SJSA1 (cell line): ENCODE measurements at places on chromosomes 5 and 9. TPM values are rescaled to one million over a fixed set of nuclear protein-coding genes. Genes with fewer than 3 reads are reported as not detected.

The TRIM36 gene
- total RNA-seq = 0.22 and 1.3 TPM in 2 replicates

DNA sequence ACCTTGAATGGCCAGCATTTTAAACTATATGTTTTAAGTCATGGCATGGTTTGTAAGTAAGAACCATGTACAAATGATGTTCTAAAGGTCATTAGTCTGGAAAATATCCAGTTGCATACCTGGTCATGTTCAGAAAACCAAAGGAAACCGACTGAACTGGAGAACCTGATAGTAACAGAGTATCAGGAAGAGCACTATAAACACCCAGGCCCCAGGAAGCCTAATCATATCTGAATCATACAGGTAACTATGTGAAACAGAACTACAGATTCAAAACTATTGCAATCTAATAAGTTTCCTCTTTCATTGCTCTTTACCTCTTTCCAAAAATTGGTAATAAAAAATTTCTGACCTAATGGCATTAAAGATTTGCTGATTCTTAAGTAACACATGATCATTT is 500.3 kb downstream of the ARHGEF28 start:
- peaks cover 16% of the 10 kb centered on the region for H3K4me1 ChIP-seq
- H3K36me3 ChIP-seq = no peaks in the 10 kb centered on the region
- H3K27ac ChIP-seq = no peak overlapping the region
- DNase-seq = no peak
- no peak overlapping the region for H3K4me3 ChIP-seq
- H3K27me3 ChIP-seq = no peaks in the 10 kb centered on the region

The PCDHB5 gene
- total RNA-seq = 25.2 and 27.3 TPM in 2 replicates

DNA sequence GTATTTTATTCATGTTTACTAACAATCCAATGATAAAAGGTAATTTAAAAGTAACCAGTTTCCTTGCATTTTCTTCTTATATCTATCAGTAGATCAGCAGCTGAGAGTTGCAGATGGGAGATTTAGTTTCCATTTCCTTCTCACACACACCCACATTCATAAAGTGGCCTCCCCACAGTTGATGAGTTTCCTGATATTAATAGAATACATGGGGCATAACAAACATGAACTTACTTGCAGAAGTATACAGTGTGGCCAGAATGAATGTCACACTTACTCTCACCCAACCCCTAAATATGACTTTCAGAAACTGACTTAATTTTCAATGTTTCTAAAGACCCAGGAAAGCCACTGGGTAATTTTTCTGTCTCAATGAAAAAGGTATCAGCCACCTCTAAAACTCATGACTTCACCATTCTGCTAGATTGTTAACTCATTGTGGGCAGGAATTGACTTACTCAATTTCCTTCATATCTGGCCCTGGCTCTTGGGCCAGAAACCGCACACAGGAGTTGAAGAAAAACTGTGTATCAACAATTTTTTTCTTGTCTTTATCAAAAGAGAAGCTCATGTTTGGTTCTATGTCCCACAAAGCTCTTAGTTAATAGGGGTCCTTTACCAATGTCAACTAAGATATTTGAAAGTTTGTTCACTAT is 63.5 kb upstream of the OSMR start:
- H3K4me3 ChIP-seq = no peak overlapping the region
- peaks cover 36% of the 10 kb centered on the region for H3K4me1 ChIP-seq
- no peaks in the 10 kb centered on the region for H3K36me3 ChIP-seq
- H3K27me3 ChIP-seq = no peaks in the 10 kb centered on the region

DNA sequence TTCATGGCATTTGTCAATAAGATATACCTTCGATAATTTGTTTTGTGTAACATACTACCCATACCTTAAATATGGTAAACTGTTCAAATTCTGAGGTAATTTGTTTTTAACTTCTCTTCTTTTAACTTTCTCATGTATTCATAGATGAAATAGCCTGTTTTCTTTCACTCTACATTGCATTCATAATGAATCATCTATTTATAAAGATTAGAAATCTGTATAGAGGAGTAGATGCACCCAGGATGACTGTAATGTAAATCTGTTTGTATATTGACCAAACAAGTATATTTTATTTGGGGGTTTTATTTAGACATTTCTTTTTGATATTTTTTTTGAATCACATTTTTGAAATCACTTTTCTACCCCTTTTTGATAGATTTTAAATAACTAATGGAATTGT is 144.6 kb downstream of the CD180 start:
- H3K4me1 ChIP-seq = no peaks in the 10 kb centered on the region
- DNase-seq = no peak
- H3K4me3 ChIP-seq = no peak overlapping the region
- H3K36me3 ChIP-seq = no peaks in the 10 kb centered on the region

GRCh38 chr9:122797316-122798063 is 2.4 kb upstream of the OR1K1 start:
- H3K27me3 ChIP-seq = no peaks in the 10 kb centered on the region
- H3K27ac ChIP-seq = no peak overlapping the region
- no peak overlapping the region for H3K4me3 ChIP-seq
- no peak for DNase-seq

GRCh38 chr5:32443145-32443540 is 1.4 kb downstream of the ZFR start:
- peak overlapping the region; percentile 61 for H3K4me3 ChIP-seq
- no peak for DNase-seq
- H3K27ac ChIP-seq = peak overlapping the region; percentile 79

GRCh38 chr5:12704955-12705354 is 800.7 kb upstream of the CTNND2 start:
- H3K27ac ChIP-seq = no peak overlapping the region
- H3K4me1 ChIP-seq = no peaks in the 10 kb centered on the region
- H3K36me3 ChIP-seq = no peaks in the 10 kb centered on the region
- no peaks in the 10 kb centered on the region for H3K27me3 ChIP-seq

DNA sequence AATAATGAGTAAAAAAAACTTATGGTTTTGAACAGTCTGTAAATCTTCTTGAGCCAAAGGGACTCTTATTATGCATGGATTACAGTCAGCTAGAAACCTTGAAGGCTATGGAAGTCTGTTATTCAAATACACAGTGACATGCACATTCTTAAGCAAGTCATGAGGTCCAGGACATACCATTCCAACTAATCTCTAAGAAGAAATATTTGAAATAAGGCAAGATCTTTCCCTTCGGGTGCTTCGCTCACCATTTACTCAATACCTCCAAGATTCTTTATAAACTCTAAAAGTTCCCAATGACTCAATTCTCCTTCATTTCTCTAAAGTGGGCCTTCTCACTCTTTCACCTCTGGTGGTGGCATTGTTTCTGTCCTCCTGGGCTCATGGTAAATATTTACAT is 811.0 kb downstream of the NR2F1-AS1 start:
- no peak overlapping the region for H3K27ac ChIP-seq
- H3K36me3 ChIP-seq = no peaks in the 10 kb centered on the region
- no peak overlapping the region for H3K4me3 ChIP-seq
- H3K27me3 ChIP-seq = no peaks in the 10 kb centered on the region

DNA sequence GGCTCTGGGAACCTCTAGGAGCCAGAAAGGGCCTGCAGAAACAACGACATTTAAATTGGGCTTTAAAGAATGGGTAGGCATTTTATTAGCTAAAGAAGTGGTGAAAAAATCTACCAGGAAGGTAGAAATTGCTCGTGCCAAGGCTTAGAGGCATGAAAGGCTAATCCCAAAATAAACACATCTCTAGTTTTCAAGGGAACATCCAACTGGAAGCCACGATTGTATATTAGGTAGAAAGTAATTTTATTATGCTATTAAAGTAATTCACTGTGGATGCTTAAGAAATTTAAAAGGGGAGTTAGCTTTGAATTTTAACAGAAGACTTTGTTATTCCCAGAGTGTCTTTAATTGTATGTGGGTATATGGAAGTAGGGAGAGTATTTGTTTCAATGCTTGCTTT is 17.5 kb upstream of the CNTLN start:
- H3K27me3 ChIP-seq = no peaks in the 10 kb centered on the region
- no peaks in the 10 kb centered on the region for H3K4me1 ChIP-seq
- no peaks in the 10 kb centered on the region for H3K36me3 ChIP-seq
- no peak overlapping the region for H3K4me3 ChIP-seq
- H3K27ac ChIP-seq = no peak overlapping the region

The PCDHB10 gene
- total RNA-seq = 3.3 and 4.7 TPM in 2 replicates

DNA sequence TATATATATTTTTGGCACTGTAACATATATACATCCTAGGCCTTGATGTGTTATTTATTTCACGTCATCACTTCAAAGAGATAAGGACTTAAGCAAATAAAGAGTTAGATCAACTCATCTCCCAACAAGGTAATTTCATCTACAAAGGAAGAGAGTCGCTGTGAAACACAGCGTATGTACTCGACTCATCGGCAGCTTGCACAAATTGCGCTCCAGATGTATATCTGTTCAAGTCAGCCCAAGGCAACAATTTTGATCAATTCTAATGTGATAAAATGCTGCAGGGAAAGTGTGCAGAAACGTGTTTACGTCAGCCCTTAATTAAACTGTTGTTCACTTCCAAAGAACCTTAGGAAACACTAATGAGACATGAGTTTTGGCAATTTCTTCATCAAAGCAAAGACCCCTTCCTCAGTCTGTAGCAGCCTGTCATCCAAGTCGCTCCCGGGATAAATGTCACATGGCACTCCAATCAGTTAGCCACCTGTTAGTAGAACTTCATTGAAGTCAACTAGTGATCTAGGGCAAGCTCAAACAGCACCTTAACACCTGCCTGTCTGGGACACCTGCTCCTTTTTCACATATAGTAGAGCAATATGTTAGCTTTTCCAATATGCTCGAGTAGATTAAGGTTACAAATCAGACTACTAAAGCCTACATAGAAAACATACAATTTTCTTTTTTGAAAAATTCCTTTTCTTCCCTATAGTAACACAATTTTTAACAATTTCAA is 182.4 kb downstream of the NFIB start:
- no peaks in the 10 kb centered on the region for H3K4me1 ChIP-seq
- no peaks in the 10 kb centered on the region for H3K36me3 ChIP-seq
- H3K4me3 ChIP-seq = no peak overlapping the region
- H3K27me3 ChIP-seq = no peaks in the 10 kb centered on the region

DNA sequence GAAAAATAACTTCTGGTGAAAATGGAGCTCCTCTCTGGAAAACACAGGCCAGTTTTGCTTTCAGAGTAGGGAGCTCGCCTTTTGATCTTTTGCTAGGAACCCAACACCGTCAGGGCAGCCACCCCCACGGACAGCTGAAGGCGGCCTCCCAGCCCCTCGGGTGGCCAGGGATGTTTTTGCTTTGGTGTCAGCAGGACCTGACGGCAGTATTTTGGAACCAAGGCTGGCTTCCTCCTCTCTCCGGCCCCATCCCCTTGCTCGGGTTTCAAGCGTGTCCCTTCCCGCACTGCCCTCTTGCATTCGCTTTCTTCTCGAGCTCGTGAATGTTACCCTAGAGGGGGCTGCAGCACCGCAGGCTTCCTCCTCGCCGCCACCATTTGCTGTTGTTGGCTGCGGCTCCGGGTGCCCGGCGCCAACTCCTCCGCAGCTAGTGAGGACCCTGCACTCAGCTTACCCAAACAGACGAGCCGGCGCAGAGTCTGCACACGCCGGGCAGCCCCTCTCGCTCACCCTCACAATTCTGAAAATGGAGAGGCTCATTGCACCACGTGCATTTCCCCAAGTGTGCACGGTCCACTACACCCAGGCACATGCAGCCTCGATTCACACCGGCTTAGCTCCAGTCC is 35.5 kb upstream of the ADAMTSL1 start:
- no peaks in the 10 kb centered on the region for H3K36me3 ChIP-seq
- peaks cover 14% of the 10 kb centered on the region for H3K4me1 ChIP-seq
- no peaks in the 10 kb centered on the region for H3K27me3 ChIP-seq

- H3K36me3 ChIP-seq = 0 out of 2 replicates have a peak, but pooled peaks cover 6% of the 10 kb centered on the region
- peak overlapping the region; percentile 44; the same call in 1 of the 2 replicates for H3K27ac ChIP-seq
- no peak overlapping the region for H3K4me3 ChIP-seq
- H3K4me1 ChIP-seq = peaks cover 56% of the 10 kb centered on the region
These were observed 94.8 kb downstream of the AOPEP start for GRCh38 chr9:94821098-94821887.

GRCh38 chr5:158810615-158811014 is 289.1 kb downstream of the EBF1 start:
- H3K4me1 ChIP-seq = no peaks in the 10 kb centered on the region
- H3K4me3 ChIP-seq = no peak overlapping the region
- no peak overlapping the region for H3K27ac ChIP-seq
- H3K27me3 ChIP-seq = no peaks in the 10 kb centered on the region

DNA sequence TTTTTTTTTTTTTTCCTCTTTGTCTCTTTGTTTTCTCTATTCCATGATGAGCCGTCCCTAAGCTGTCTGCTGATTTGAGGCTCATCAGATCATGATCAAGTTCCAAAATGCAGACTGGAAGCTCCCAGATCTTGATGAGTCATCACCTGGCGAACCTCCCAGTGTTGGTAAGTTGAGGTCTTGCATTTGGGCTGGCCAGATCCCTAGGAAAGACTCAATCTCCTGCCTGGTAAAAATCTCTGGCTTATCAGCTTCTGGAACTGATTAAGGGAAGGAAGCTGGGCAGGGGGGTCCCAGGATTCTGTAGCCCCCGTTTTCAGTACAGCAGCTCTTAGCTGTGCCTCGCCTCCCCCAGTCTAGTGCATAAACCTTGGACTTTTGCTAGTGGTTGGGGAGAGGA is 69.0 kb downstream of the TSPAN17 start:
- H3K4me3 ChIP-seq = no peak overlapping the region
- no peaks in the 10 kb centered on the region for H3K36me3 ChIP-seq
- DNase-seq = no peak

GRCh38 chr5:17261075-17261474 is 43.6 kb downstream of the BASP1 start:
- peaks cover 67% of the 10 kb centered on the region for H3K36me3 ChIP-seq
- H3K4me1 ChIP-seq = peaks cover 72% of the 10 kb centered on the region
- H3K4me3 ChIP-seq = no peak overlapping the region

DNA sequence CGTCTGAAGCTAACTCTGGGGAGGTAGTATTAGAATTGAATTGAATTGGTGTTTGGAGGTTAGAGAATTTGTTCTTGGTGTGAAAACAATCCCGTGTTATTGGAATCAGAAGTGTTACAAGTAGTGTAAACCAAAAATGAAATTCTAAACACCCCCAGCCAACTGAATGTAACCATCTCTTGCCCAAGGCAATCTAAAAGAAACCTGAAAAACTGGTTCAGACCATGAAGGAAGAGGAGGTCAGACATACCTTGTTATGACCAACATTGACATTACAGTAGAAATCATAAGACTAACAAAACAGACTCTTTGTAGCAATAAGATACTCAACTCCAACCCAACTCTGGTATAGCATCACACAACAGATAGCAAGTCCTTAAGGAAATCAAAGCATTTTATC is 159.0 kb downstream of the TUSC1 start:
- no peaks in the 10 kb centered on the region for H3K27me3 ChIP-seq
- H3K4me1 ChIP-seq = no peaks in the 10 kb centered on the region
- H3K27ac ChIP-seq = no peak overlapping the region
- no peak for DNase-seq
- H3K4me3 ChIP-seq = no peak overlapping the region

DNA sequence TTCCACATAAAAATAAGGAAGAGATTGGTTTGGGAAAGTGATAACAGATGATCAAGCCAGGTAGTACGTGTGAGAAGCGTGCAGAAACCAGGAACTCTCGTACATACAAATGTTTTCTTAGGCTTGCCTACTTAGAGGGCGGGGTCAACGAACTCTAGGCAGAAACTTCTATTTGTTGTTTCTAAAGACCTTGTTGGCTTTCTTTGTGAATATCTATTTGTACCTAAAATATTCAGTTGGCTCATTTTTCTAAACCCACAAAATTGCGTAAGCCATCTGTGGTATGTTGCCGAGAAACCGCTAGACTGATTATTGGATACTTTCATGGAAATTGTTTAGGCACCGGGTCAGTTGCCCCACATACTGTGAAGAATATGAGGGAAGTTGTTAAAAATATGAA is 458.5 kb downstream of the MAT2B start:
- no peak overlapping the region for H3K4me3 ChIP-seq
- H3K36me3 ChIP-seq = no peaks in the 10 kb centered on the region
- no peak overlapping the region for H3K27ac ChIP-seq
- H3K4me1 ChIP-seq = no peaks in the 10 kb centered on the region
- 0 out of 2 replicates have a peak, but pooled peaks cover 2% of the 10 kb centered on the region for H3K27me3 ChIP-seq

GRCh38 chr9:135997090-135998015 is 36.2 kb upstream of the UBAC1 start:
- no peaks in the 10 kb centered on the region for H3K36me3 ChIP-seq
- no peak for DNase-seq
- H3K4me1 ChIP-seq = peaks cover 12% of the 10 kb centered on the region
- H3K27me3 ChIP-seq = no peaks in the 10 kb centered on the region
